ENCODE measurements at places on chromosomes 11 and 22. TPM values are rescaled to one million over a fixed set of nuclear protein-coding genes. Genes with fewer than 3 reads are reported as not detected.

Gene ZBTB16
- 11.9 TPM for total RNA-seq

Gene CFAP300
- 4.1 TPM for total RNA-seq

Gene APOBEC3B
- total RNA-seq: 7.1 TPM

Gene B3GAT1
- total RNA-seq: 4.8 TPM

Gene GLYAT
- total RNA-seq: not detected

Gene GVQW3
- 9.9 TPM for total RNA-seq

Gene KLHL35
- total RNA-seq: 0.67 TPM

Gene FDXACB1
- total RNA-seq: 2.9 TPM

Gene ZNF280A
- not detected for total RNA-seq

Gene MMP12
- total RNA-seq: 0.27 TPM

Gene C11orf16
- total RNA-seq: not detected

Gene KRTAP5-1
- total RNA-seq: not detected

Gene KCTD14
- 1.2 TPM for total RNA-seq

Gene MFRP
- not detected for total RNA-seq

Gene KDM4D
- total RNA-seq: 2.4 TPM

Gene CHRDL2
- not detected for total RNA-seq

Gene CATSPER1
- not detected for total RNA-seq

Gene DGCR6
- total RNA-seq: 5.0 TPM

Gene GAL
- total RNA-seq: 3.4 TPM

Gene SCN3B
- 2.5 TPM for total RNA-seq

Gene P2RX6
- total RNA-seq: 0.71 TPM

Gene FOLR1
- 6.7 TPM for total RNA-seq

Gene APOBEC3H
- 1.1 TPM for total RNA-seq

Gene OR51B5
- not detected for total RNA-seq

Gene MPZL2
- 32.7 TPM for total RNA-seq

Gene YAP1
- total RNA-seq: 199 TPM

Gene VSIG10L2
- total RNA-seq: 0.31 TPM

Gene DMC1
- 2.5 TPM for total RNA-seq

Gene MAPK11
- 4.0 TPM for total RNA-seq

Gene RPS25
- 1,262 TPM for total RNA-seq

Gene APOA1
- total RNA-seq: 626 TPM

Gene FZD4
- 11.9 TPM for total RNA-seq

Gene PRG3
- total RNA-seq: not detected

Gene HTR3A
- 0.27 TPM for total RNA-seq

Gene RASL10A
- total RNA-seq: 1.5 TPM

Gene GAL3ST1
- total RNA-seq: 5.9 TPM

Gene OR6T1
- not detected for total RNA-seq

Gene RFPL2
- 0.43 TPM for total RNA-seq

Gene CD3D
- total RNA-seq: not detected

Gene MLC1
- total RNA-seq: not detected

Gene PKNOX2
- 0.95 TPM for total RNA-seq

Gene FBLN1
- total RNA-seq: 271 TPM

Gene TNNT3
- total RNA-seq: 40.9 TPM

Gene SF1
- 450 TPM for total RNA-seq

Gene SCGB1D4
- not detected for total RNA-seq

Gene CHADL
- 1.1 TPM for total RNA-seq

Gene TRIM51
- not detected for total RNA-seq

Gene INPP5J
- 8.7 TPM for total RNA-seq

Gene ANO1
- total RNA-seq: 14.9 TPM

Gene TPBGL
- 0.31 TPM for total RNA-seq

Gene LRRC56
- total RNA-seq: 1.8 TPM

Gene OR5P2
- total RNA-seq: 0.26 TPM

Gene RGL4
- total RNA-seq: not detected

Gene PHLDB1
- total RNA-seq: 63.1 TPM
